ENCODE measurements at places on chromosomes 2 and 18.

DNA sequence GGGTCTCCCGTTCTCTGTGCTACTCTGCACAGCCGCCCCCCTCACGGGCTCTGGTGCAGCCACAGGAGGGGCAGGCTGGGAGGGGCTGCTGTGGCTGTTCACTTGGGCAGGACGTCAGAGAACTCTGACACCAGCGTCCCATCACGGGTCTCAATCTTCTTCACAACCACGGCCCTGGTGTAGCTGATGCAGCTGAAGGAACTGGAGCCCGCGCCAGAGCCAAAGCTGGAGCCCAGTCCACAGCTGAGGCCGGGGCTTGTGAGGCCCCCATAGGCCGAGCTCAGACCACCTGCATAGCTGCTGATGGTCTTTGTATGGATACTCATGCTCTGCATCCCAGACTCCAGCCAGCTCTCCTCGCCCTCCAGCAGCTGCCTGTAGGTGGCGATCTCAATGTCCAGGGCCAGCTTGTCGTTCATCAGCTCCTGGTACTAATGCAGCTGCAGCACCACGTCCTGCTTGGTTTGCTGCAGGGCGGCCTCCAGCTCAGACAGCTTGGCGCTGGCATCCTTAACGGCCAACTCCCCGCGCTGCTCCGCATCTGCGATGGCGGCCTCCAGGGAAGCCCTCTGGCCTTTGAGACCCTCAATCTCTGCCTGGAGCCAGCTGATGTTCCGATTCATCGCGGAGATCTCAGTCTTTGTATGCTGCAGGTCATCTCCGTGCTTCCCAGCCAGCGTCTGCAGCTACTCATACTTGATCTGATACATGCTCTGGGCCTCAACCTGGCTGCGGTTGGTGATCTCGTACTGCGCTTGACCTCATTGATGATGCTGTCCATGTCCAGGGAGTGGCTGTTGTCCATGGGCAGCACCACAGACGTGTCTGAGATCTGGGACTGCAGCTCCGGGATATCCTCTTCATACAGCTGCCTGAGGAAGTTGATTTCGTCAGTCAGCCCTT lies 7.4 kb upstream of the DUSP19 start:
- DNase-seq = no peak

GRCh38 chr2:185700883-185701282 lies 37.7 kb upstream of the FSIP2 start:
- DNase-seq = no peak

- DNase-seq = no peak
These were observed 315.6 kb downstream of the IRS1 start for GRCh38 chr2:226483745-226484619.

- no peak for DNase-seq
These were observed 93.8 kb upstream of the FSIP2 start for GRCh38 chr2:185644828-185645227.

DNA sequence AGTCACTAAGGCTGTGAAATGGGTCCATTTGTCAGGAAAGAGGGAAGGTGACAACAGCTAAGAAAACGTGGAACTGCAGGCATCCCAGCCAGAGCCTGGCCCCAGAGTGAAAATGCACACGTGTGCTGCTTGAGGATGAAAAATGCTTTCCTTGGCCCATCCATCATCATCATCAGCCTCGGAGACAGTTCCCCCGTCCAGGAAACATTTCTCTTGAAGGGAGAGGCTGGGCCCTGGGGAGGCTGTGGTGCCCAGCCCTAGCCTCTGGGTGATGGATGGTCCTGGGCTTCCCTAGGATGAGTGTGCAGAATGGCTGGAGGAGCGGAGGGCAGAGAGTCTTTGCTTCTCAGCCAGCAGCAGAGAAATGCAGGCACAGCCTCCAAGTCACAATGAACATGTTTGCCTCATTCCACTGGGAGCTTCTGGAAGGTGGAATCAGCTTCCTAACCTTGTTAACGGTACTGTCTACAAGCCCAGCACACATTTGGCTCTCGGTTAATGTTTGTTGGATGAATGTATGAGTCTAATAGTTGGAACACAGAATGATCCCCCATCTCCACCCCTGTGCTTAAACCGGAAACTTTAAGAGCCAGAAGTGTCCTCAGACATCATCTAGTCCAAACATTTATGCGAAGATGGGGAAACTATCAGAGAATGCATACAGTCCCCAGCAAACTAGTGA lies 164.0 kb downstream of the RDH14 start:
- no peak for DNase-seq

DNA sequence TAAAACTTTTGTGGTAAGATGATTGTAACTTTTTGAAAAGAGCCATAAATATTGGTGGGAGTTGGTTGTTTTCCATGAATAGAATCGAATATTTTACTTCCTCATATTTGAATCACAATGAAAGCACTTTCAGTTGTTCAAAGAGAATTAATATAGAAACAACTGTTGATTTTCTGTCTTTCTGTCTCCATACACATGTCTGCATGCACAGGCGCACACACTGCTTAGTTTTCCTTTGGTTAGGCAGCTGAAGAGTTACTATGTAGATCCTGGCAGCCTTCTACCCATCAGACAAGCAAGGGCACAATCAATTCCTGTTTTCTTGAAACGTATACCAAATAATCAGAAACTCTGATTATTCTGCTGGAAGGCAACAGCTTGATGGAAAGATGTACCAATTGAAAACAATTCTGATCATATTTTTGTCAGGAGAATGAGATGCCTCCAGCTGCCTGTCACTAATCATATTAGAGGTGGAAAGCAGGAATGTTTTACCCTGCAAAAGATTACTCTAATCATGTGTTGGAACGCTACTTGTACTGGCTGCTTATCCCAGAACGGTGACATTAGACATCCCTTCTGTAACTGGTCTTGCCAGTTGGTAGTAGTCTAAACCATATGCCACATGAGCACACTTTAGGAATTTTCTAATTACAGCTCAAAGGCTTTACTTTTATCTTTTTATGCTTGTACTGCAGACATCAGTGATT lies 24.0 kb downstream of the SPATS2L start:
- DNase-seq = no peak

- DNase-seq = no peak
These were observed 257.3 kb upstream of the APCDD1 start for GRCh38 chr18:10197097-10197496.

DNA sequence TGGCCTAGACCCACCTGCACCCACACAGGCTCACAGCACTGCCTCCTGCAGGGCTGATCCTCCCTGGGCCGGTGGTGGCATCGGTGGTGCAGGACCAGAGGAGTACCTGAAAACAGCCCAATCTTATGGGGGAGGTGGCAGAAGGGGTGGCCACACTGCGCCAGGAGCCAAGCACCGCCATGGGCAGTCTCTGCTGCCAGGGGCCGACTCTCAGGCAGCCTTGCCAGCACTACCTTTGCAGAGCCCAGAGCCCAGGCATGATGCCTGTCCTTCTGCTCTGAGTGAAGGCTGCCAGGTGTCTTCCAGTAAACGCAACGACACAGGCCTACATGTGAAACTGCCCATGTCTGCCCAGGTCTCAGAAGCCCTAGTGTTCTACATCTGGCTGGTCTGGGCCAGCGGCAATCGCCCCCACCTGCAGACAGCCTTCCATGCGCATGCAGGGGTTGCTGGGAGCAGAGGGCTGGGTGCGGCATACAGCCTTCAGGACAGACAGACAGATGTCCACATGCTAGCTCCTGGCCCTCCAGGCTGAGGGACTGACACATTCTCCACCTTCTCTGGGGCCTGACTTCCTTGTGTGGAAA lies 6.8 kb downstream of the HS6ST1 start:
- no peak for DNase-seq

- no peak for DNase-seq
These were observed 258.3 kb upstream of the POU3F3 start for GRCh38 chr2:104595576-104595975.

GRCh38 chr2:25168256-25169072 lies at the start of gene POMC:
Gene POMC, minus strand, starts transcription at chr2:25168580. Its CDS starts 3,808 bp downstream, at chr2:25164772.
- peak; percentile 31 for DNase-seq

DNA sequence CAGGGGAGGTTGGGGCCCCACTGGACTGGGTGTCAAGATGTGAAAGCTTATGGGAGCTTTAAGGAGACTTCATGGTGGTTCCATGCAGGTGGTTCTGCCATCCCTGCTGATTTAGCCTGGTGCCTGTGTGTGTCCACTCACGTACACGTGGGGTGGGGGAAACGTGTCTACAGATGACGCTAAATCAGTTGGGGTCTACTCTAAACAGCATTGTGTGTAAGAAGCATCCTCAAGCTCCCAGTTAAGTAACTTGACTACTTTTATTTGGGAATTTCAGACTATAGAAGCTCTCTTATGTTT lies 47.1 kb downstream of the BCL2L11 start:
- DNase-seq = no peak

All from CD4-positive, alpha-beta memory T cell (primary cell).